ENCODE measurements at places on chromosomes 5 and 9.

DNA sequence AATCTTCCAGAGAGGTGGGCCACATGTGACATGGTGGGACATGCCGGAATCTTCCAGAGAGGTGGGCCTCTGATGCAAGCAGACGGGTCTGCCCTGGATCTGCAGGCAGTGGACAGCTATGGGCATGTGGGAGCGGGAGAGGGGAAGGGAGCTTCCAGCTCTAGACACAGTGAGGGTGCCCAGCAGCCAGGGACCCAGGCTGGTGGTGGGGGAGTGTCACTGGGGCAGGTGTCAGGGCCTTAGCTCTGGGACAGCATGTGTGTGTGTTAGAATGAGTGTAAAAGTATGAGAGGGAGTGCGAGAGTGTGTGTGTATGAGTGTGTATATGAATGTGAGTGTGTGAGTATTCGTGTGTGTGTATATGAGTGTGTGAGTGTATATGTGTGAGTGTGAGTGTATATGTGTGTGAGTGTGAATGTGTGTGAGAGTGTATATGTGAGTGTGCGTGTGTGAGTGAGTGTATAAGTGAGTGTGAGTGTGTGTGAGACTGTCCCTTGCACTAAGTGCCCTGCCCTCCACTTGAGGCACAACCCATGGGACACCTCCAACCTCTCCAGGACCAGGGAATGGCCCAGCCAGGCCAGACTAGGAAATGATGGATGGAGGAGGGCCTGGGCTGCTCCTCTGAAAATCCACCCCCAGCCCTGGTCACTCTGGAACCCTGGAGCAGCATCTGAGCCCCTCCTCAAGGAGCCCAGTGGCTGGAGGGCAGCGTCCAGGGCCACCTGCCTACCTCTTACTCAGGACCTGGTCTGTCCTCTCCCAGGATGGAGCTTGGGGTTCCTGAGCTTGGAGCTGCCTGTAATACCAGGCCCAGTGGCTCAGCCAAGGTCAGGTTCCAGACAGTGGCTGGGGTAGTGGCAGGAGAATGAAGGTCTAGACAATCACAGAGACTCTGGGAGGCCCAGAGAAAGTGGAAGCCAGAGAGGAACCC lies 122.2 kb downstream of the C9orf50 start:
- no peak for DNase-seq

GRCh38 chr5:158642879-158643278 lies 456.8 kb downstream of the EBF1 start:
- DNase-seq, result no peak

- no peak for DNase-seq
Measured at GRCh38 chr5:14298126-14298847, 155.1 kb downstream of the TRIO start.

- no peak for DNase-seq
Measured at GRCh38 chr9:127912296-127912695, 4.5 kb downstream of the ST6GALNAC4 start.

DNA sequence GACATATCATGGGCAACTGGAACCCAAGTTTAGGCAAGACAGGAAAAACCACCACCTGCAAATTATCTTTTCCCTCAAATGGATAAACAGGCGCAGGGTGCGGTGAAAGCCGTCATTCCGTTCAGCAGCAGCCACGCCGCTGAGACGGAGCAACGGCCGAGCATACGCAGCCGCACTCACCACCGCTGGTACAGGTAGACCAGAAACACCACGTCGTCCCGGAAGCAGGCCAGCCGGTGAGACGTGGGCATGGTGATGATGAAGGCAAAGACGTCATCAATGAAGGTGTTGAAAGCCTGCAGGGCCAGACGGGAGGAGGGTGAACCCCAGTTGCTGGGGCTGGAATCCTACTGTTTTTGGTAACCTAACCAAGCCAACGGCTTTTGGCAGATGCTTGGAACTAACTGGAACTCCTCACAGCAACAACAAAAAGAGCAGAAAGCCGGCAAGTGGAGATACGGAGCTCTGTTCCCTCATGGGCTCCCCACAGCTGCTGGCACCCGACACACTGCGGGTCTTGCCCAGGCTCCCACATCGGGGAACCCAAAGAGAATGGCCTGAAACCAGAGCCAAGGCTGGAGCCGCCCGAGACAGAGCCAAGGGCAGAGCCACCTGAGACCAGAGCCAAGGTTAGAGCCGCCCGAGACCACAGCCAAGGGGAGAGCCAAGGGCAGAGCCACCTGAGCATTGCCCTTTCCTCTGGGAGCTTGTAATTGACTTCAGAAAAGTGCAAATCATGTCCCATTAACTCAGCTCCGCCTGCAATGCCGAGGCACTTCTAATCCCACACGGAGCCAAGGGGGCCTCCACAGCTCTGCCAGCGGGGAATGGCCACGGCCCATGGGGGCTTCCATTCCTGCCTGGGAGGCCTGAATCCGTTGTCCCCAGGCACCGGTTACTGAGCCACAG lies 24.2 kb downstream of the CLPTM1L start:
- DNase-seq, result no peak

DNA sequence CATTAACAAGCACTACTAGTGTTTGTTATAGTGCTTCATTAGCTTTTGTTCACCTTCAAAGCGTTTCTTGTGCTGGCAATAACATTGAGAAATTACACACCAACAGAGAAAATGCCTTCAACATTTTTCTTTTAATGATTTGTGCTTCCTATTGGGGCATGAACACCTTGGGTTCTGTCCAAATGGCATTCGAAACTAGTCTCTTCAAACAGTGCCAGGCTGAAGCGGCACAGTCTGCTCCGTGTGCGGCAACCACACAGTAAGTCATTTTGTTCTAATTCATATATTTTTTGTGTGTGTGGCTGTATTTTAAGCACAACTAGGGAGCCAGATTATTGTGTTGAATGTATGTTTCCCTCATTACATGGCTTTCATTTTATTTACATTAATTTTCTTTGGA lies 414.7 kb upstream of the SGCD start:
- DNase-seq, result no peak

- no peak for DNase-seq
Measured at GRCh38 chr9:123087359-123087888, 54.0 kb downstream of the GPR21 start.

DNA sequence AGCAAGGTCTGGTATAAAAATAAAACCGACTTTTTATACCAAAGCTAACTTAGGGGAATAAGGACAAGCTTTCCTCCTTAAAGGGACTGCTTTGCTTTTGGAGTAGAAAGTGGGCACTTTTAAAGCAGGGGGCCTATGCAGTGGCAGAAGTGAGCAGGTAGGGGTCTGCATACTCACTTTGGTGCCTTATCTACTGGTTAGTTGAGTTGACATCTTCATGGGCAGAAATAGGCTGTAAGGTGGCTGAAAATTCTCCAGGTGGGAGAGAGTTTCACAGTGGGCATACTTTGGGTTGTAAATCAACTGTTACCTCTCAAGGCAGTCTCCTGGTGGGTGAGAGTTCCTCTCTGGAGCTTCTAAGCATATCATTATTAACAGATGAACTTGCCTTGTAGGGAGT lies 24.8 kb downstream of the OSMR start:
- no peak for DNase-seq

DNA sequence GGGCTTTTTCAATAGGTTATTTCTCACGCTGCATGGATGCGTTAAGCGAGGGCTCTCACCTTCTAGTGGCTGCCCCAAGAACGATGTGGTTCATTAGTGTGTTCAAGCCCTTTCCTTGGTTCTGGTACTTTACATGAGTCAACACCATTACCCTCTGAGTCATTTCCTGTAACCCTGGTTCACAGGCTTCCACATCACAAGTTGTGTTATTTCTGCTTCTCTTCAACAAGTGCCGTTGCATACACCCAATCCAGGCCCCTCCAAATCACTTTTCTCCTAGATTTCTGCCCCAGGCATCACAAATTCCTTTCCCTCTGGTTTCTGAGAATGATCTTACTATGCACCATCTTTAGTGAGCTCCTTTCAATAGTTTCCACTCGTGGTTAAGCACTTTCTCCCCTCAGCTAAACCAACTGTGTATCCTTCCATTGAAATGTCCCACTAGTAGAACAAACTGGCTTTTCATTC lies 69.5 kb upstream of the RAD23B start:
- no peak for DNase-seq

- DNase-seq, result no peak
Measured at GRCh38 chr5:141852448-141852847, 25.8 kb downstream of the PCDH1 start.

DNA sequence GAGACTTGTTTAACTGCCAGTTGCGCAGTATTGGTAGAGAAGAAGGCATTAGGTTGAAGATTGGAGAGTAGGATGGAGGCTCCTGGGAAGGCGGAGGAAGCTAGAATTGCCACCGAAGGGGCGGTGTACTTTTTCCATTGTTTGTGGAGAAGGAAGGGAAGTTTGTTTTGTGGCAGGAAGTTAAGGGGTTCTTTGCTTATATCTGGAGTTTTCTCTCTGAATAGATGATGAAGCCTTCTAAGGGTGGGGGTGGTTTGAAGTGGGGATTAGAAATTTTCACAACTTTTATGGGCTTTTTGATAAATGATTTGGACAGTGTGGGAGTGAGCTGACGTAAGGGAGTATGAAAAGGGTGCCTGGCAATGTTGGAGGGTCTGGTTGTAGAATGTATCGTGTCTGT lies 59.3 kb downstream of the SNX30 start:
- no peak for DNase-seq

All from hippocampal formation (tissue), 2 donors.